Activated naive CD8-positive, alpha-beta T cell treated with anti-CD3 and anti-CD28 coated beads, Interleukin-2, amount 10 ng/mL, durations not matched to agents 7 days and 5 days (primary cell): ENCODE measurements at places on chromosomes 13 and 19. TPM values are rescaled to one million over a fixed set of nuclear protein-coding genes. Genes with fewer than 3 reads are reported as not detected.

DNA sequence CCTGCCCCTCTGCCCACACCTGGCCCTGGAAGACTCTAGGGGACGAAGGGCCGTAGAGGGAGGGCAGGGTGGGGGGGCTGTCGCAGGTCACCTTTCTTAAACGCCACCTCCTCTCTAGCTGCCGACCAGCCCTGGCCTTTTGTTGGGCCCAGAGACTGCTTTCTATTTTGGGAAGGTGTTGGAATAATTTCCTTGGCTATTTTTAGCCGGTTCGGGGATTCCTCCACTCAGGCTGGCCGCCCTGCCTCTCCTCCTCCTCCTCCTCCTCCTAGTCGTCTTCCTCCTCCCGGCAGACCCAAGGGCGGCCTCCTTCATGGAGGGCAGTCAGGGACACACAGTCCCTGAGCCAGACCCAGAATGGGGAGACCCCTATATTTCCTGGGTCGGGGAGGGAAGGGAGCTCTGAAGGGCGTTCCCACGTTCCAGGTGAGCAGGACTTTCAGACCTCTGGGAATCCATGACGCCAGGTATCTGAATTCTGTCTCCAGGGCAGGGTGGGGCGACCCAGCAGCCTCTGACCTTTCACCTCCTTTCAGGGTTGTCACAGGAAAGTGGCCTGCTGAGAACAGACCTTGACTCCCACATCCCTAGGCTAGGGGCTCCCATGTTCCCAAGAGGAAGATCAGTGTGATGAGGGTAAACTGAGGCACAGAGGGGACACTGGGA, 19.9 kb downstream of the GADD45B start:
- no peak for DNase-seq

- DNase-seq, result no peak
Measured at GRCh38 chr13:98947925-98948324, 29.9 kb downstream of the DOCK9 start.

DNA sequence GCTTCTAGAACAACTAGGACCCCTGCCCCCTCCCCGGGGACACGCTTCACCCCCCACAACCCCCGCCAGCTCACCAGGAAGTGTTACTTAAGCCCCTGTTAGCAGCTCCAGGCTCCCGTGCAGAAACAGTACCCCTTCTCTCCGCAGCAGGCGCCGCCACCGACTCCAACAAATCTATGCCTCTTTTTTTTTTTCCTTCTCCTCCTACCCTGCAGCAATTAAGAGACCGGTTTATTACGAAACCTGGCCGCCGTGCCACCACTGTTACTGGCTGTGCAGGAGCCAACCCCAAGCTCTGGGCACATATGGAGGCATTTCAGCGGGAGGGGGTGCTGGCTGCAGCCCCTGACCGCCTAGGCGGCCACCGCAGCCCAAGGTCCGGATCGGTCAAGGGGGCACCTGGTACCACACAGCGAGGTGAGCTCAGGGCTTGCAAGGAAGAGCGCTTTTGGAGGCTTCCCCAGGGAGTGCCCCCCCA, 2.4 kb downstream of the GADD45B start:
- DNase-seq, result no peak

Gene C19orf18
- 0.91 TPM for total RNA-seq

Gene CNFN
- total RNA-seq, result not detected

DNA sequence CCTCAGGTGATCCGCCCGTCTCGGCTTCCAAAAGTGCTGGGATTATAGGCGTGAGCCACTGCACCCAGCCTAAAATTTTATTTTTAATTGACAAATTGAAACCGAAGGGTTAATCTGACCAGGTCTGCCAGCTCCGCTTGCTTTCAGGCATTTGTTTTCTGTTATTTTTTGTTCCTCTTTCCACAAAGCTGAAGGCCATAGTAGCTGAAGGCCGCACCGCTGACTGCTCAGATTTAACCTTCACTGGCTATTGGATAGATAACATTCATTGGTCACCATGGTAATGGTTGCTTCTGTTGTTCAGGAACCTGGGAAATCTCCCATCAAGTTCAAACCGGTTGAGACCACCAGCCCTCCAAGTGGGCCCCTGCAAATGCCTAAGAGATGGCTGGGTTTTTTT, 124.5 kb upstream of the USP29 start:
- no peak for DNase-seq

Gene RPL13A
- 3,173 TPM for total RNA-seq

DNA sequence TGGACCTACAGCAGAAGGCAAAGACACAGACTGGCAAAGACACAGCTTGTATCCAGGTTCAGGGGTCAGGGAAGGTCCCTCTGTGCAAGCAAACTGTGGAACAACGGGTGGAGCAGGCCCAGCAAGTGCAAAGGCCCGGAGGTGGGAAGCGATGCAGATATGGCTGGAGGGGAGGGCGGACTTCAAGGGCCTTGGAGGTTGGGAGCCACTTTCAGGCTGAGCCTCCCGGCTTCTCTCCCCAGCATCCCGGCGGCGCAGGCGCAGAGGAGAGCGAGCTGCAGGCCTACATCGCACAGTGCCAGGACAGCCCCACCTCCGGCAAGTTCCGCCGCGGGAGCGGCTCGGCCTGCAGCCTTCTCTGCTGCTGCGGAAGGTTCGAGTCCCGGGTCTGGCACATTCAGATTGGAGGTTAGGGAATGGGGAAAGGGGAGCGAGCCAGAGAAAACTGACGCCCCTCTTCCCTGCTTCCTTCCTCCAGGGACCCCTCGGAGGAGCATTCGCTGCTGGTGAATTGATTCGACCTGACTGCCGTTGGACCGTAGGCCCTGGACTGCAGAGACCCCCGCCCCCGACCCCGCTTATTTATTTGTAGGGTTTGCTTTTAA, 2.1 kb upstream of the PNPLA6 start:
- no peak for DNase-seq

DNA sequence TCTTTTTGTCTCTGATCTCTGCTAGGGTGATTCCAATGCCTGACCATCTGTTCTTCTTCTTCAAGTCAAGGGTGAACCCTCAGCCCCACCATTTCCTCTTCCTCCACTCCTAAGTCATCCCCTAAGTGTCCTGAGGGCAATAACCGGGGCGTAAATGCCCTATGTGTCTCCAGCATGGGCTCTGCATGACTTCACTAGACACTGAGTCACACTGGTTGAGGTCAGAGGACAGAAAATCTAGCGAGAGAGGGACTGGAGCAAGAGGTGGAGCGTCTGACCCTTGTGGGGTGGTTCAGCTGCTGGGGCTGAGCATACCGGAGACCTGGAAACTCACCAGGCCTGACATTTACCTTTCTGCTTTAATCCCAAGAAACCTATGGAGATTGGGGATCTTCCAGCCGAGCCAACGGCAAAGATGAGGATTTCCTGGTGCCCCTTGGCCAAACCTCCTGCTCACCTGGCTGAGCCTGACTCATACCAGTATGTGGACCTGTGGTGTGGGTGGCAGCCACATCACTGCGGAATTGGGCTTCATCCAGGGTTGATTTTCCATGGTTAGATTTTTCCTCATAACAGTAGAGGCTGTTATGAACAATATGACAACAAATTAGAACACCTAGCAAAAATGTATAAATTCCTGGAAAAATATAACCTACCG, 26.9 kb downstream of the SCGB2B2 start:
- DNase-seq, result no peak

DNA sequence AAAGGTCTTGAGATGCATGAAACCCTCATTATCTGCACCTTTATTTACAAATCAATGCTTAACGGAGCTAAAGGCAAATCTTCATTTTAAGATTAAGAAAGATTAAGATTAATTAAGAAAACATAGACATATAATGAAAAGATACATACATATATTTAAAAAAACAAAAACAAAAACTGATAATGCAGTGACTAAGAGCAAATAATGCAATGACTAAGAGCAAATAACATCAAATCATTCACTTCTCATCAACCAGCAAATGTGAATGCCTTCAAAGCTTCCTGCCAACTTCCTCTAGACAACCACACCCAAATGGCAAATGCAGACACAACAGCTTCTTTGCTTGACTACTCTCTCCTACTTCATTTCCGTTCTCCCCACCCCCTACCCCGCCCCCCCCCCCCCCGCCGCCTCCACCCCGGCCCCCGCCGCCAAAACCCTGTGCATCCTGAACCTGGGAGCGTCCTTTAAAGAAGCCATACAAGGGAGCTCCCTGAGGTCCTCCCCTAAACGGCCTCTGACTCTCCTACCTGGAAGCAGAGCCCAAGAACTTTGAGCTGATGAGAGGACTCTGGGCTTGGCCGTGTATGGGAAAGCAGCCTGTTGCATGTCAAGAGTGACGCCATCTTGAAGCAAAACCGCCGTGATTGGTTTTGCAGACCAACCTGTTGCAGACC, 24.5 kb downstream of the TEX101 start:
- peak; percentile 46 for DNase-seq

DNA sequence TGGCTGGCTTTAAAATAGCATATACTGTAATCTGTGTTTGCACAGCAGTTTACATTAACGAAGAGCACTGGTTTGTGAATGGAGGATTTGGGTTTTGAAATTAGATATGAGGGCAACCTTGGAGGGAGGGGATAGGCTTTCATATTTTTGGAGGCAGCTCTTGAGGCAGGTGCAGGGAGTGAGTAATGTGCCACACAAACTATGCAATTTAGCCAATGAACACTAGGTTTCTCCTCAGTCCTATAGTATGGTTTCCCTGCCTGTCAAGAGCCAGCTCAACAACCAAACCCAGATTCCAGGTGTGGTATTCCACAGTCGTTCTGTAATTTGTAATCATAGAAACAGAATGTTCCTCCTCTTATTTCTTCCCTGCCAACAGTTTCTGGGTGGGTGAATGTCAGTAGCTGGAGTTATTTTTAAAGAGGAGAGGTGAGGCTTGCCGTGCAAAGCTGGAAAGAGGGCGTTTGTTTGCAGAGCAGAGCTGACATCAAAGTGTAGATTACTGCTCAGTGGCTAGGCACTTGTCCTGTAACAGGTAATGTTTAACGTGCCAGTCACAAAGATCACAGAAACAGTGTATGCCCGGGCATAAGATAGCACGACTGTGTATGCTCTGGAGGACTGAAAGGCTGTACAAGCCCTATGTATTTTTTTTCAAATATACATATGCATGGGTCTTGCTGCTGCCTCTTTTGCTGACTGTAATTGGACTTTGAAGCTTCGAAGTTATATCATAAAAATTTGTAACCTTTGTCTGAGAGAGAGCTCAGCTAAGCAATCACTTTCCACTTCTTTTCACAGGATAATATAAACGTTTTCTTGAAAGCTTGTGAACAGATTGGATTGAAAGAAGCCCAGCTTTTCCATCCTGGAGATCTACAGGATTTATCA, 124.2 kb downstream of the LMO7 start:
- DNase-seq, result peak; percentile 30
